NCI-H524 treated with DMSO at 0.1 percent for 48 hours (cell line): ENCODE measurements at places on chromosomes 13 and 19.

GRCh38 chr19:47467914-47468313 is 3.8 kb downstream of the SLC8A2 start:
- DNase-seq, result no peak

GRCh38 chr13:51782026-51782710 is 21.8 kb downstream of the DHRS12 start:
- no peak for DNase-seq

- no peak for DNase-seq
Observed at GRCh38 chr13:28640861-28641599, 17.9 kb upstream of the POMP start.

DNA sequence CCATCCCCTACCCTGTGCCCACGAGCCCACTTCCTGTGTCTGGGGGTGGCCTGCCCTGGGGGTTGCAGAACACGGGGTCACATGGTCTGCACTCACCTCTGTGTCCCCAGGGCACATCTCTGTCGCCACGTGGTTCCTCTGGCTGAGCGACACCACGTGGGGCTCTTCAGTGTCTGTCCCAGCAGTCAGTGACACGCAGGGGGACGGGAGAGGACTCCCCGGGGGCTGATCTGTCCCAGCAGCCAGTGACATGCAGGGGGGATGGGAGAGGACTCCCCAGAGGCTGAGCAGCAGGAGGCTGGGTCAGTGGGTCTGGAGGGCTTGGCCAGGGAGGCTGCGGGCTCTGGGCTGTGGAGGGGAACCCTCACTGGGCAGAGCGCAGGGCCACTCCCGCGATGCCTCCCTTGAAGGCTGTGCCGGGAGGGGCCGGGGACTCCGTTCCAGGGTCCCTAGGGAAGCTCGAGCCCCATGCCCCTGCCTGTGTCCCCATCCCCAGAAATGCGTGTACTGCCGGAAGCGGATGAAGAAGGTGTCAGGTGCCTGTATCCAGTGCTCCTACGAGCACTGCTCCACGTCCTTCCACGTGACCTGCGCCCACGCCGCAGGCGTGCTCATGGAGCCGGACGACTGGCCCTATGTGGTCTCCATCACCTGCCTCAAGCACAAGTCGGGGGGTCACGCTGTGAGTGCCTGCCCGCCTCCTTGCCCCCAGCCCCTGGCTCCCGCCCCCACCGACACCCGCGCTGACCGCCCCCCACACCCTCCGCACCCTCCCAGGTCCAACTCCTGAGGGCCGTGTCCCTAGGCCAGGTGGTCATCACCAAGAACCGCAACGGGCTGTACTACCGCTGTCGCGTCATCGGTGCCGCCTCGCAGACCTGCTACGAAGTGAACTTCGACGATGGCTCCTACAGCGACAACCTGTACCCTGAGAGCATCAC is 174.8 kb downstream of the KDM4B start:
- no peak for DNase-seq

DNA sequence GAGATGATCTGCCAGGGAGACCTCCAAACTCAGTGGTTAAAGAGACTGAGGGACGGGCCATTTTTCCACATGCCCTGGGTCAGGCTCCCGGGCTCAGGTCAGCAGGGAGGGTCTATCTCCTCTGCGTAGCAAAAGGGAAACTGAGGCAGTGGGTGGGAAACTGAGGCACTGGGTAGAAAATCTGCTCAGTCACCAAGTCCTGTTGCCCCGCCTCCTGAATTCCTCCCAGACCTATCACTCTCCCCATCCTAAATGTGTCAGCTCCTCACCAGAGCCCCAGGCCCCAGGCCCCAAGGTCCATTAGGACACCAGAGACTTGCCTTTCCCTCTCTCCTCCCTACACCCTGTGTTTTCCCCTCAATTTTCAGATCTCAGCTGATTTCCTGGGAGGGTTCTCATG is 2.4 kb downstream of the CD320 start:
- DNase-seq, result no peak

DNA sequence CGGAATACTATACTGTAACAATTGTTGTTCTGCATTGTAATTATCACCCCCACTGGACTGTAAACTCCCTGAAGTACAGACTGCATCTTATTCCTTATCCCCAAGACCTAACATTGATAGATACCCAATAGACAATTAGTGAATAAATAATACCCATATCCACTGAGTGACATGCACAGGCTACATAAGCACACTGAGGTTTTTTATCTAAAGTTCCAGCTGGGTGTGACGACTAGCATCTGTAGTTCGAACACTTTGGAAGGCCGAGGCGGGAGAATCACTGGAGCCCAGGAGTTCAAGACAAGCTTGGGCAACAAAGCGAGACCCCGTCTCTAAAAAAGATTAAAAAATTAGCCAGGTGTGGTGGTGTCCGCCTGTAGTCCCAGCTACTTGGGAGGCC is 2.5 kb downstream of the KPNA3 start:
- no peak for DNase-seq

DNA sequence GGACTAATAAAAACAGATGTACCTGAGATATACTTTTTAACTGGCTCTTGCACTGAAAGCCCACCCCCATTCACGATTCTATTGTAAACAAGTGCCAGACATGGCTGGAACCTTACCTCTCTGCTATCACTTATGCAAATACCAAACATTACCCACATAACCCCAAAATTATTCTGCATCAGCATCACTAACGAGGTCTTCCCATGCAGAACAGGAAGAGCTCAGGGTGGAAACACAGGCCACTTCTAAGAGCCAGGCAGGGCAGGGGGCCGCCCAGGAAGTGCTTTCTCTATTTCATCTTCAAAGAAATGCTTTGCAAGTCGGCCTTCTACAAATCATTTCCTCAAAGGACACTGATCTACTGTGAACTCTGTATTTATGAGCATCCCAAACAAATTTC is 7.3 kb downstream of the IRS2 start:
- DNase-seq, result no peak

DNA sequence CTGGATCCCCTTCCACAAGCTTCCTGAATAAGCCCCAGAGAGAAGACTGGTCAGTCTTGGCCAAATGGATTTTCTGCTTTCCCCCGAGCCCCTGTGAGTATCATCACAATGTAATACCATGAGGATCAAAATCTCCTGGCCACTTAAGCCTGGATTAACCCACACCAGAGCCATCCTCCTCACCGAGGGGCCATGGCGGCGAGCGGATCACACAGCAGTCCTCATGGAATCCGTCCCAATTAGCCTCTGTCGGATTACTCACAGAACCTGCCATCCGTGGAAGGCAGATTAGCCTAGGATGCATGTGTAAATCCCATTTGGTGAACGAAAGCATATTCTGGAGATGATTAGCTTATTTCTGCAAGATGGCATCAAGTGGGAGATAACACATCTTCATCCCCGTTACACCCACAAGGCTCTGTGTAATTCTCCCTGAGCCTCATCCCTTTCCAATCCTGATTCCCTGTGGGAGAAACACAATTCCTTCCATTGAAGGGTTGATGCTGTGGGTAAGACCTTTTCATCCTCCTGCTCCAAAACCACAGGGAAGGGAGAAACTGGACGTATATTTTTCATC is 42.5 kb downstream of the GNG7 start:
- peak; percentile 6 for DNase-seq

GRCh38 chr13:67238277-67238859 is 8.2 kb upstream of the PCDH9 start:
- no peak for DNase-seq

GRCh38 chr19:17112700-17113099 is 37.1 kb downstream of the MYO9B start:
- no peak for DNase-seq

GRCh38 chr19:29800100-29800825 is 11.5 kb upstream of the CCNE1 start:
- DNase-seq, result no peak

DNA sequence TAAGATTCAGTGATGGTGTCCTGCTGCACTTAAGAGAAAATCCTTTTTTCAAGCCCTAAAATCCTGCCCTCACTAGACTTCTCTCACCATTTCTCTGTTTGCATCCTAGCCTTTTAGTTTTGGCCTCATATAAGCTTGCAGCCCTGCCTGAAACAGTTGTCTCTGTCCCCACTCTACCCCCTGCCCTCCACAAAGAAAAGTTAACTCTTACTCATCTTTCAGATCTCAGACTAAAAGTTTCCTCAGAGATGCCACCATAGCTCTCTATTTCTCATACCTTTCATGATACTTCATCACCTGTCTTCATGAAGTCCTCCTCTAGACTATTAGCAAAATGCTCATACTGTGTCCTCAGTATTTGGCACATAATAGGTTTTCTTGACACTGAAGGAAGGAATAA is 33.1 kb downstream of the ITM2B start:
- no peak for DNase-seq

DNA sequence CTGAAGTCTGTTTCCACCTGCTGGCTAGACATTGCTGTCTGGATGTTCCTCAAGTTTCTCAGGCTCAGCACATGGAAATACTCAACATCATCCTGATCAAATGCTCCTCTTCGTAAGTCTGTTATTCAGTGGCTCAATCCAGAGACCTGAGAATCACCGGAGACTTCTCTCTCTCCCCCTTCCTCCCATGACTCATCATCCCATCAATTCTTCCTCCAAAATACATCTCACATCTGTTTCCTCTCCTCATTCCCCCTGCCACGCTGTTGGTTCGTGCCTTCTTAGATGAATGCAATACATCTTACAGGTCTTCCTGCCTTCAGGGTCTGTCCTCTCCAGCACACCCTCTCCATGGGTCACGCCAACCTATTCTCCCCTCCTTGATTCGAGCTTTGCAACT is 7.4 kb upstream of the RXFP2 start:
- DNase-seq, result no peak

DNA sequence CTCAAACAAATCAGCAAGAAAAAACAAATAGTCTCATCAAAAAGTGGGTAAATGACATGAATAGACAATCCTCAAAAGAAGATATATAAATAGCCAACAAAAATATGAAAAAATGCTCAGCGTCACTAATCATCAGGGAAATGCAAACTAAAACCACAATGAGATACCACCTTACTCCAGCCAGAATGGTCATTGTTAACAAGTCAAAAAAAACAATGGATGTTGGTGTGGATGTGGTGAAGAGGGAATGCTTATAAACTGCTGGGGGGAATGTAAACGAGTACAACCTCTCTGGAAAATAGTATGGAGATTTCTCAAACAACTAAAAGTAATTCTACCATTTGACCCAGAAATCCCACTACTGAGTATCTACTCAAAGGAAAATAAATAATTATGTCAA is 239.2 kb upstream of the RFC3 start:
- no peak for DNase-seq

- no peak for DNase-seq
Observed at GRCh38 chr13:74206061-74206561, 71.9 kb upstream of the KLF12 start.

GRCh38 chr13:27487776-27488175 is 37.4 kb upstream of the MTIF3 start:
- DNase-seq, result no peak

- no peak for DNase-seq
Observed at GRCh38 chr13:31987535-31988170, 43.9 kb upstream of the FRY start.

GRCh38 chr13:81596224-81596753 is 1255.4 kb upstream of the SPRY2 start:
- DNase-seq, result no peak

GRCh38 chr13:76715621-76716020 is 170.6 kb downstream of the KCTD12 start:
- no peak for DNase-seq

DNA sequence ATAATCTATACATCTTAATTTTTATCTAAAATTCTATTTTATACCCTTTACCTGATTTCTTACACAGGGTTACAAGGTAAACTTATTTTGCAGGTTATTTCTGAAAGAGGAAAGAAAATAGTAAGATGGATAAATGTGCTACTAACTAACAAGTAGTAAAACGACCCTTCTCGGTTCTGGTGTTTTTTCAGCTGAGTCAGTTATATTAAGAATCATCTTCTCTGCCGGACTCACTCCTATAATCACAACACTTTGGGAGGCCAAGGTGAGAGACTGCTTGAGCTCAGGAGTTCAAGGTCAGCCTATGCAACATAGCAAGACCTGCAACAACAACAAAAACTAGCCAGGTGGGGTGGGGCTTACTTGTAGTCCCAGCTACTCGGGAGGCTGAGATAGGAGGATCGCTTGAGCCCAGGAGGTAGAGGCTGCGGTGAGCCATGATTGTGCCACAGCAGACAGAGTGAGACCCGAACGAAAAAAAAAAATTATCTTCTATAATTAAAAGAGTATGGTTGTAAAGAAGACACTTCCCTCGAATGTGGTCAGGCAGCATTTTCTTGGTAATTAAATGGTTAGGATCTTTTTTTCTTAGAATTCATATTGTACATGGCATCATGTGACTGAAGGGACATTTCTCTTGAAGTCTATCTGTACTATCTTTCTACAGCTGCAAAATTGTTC is 27.9 kb upstream of the RCBTB2 start:
- no peak for DNase-seq

- DNase-seq, result no peak
Observed at GRCh38 chr19:10747674-10748073, 29.8 kb downstream of the DNM2 start.

DNA sequence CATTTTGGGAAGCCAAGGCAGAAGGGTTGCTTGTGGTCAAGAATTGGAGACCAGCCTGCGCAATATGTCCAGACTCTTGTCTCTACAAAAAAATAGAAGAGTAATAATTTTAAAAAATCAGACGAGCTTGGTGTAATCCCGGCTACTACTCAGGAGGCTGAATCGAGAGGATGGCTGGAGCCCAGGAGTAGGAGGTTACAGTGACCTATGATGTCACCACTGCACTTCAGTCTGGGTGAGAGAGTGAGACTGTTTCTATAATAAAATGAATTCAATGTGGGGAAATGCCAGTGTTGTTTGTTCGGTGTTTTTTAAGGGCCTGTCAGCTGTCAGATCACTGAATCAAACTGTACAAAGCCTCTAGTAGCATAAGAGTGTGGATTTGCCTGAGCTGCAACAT is 1.2 kb upstream of the FBXL3 start:
- DNase-seq, result no peak

- DNase-seq, result no peak
Observed at GRCh38 chr19:50000841-50001557, 24.2 kb downstream of the VRK3 start.

- DNase-seq, result no peak
Observed at GRCh38 chr13:26074706-26075105, 22.9 kb upstream of the SHISA2 start.

DNA sequence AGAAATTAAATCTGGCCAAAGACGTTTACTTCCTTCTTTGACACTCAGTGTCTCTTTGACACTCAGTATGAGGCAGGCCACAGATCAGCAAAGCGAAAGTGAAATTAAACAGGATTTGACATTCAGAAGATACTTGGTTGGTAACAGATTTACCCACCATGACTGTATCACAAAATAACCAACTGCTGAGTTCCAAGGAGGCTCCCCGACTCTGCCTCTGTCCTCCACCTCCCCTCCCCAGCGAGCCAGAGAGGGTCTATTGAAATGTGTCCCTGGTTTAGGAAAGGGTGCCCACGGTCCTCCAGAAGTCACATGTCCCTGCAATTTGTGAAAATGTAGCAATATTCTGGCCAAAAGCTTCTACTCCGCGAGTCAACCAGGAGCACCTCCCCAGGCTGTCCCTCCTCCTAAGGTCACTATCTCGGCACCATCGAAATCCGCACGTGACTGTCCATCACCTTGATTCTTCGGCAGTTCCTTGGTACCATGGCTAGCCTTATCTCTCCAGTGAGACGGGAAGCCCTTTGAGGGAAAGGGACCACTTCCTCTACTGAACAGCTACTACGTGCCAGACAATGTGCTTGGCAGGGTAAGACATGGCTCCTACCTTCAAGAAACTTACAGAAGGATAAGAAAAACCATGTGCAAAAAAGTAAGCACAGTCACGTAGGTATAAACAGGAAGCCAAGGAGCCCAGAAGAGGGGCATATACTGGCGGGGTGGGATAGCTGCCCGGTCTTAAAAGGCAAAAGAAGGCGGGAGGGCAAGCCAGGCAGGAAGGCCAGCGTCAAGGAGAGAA is 1.5 kb downstream of the N4BP2L1 start:
- no peak for DNase-seq

GRCh38 chr13:82947683-82948082 is 934.6 kb downstream of the SLITRK1 start:
- DNase-seq, result no peak
